ENCODE measurements at places on chromosomes 12 and 14.

GRCh38 chr12:132075026-132075713 is 68.9 kb downstream of the DDX51 start:
- no peak for DNase-seq

DNA sequence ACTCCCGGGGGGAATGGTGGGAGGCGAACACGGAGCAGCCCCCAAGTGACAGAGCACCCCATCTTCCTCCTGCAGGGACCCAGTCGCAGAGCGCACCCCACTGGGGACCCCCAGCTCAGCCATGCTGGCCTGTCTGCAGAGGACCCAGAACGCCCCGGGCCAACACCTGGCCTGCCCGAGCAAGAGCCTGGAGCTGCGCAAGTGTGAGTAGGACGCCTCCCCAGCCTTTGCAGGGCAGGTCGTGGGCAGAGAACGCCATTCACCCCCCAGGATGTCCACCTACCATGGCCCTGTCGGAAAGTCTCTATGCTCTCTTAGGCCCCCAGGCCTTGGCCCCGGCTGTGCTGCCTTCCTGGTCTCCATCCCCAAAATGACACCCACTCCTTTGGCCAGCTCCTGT is 30.4 kb downstream of the FAM222A start:
- no peak for DNase-seq

DNA sequence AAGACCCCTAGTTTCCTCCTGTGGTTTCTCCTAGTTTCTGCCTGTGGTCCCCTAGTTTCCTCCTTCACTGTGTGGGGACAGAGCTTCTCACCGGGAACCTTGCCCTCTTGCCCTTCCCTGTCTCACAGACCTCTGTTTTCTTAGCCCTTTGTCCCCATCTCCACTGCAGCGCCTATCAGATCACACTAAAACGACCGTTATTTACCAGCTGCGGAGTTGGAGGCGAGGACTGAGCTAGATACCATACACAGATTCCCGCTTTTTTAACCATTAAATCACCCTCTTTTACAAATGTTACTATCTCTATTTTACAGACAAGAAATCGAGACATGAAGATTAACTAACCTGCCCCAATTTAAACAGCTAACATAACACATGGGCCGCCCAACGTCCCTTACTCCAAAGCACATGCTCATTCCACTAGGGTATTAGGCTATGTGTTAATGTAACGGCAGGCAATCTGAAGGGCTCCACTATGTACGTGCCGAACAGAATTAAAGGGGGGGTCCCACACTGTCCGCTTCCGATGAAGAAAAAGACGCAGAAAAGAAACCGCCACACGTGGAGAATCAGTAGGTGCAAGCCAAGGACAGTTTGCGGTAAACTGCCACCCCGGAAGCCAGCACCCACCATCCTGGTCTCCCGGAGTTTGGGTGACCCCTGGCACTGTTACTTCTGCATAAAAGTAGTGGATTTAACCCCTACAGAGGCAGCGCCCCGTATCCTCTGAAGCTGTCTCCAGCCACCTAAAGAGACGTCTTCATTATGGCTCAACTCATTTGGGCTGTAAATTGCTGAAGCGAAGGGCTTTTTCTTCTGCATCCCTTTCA is 1.9 kb upstream of the FKBP4 start:
- no peak for DNase-seq

GRCh38 chr12:116556964-116557698 is 2.0 kb upstream of the MAP1LC3B2 start:
- no peak for DNase-seq

DNA sequence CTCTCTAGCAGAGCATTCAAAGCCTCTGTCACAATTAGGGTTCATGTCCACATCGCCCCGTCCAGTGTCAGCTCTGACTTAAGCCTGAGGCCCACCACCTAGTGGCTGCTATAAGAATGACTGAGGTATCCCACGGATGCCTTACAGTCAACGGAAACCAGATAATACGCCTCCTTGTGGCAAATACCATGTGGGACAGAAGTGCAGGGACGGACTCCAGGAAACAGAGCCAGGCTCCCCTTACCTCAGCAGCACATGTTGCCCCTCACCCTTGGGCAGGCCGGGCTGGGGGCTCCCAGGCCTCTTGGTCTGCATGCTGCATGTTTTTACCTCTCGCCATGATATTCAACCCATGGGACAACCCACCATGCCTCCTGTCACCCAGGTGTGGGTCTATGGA is 86.3 kb downstream of the VWF start:
- DNase-seq, result peak; percentile 61

- no peak for DNase-seq
Observed at GRCh38 chr12:49340971-49341776, 4.2 kb upstream of the C1QL4 start.

DNA sequence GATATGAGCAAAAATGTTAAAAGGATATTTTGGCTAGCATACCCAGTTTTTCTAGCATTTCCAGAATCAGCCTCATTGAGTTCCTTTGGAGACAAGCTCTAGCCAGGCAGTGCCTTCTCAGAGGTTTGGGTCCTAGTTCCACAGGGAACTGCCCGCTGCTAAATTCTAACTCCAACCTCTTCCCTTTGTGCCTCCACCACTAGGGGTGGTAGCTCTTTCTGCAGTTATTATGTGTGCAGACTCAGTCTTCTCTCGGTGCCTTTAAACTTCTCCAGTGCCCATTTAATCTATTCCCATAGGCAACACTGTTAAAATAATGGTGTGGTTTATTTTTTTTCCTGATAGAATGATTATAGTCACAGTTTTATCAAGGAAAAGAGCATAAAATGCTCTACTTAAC is 21.5 kb upstream of the SLC25A3 start:
- DNase-seq, result no peak

GRCh38 chr12:108642899-108643654 is 9.4 kb upstream of the SELPLG start:
- no peak for DNase-seq

- DNase-seq, result no peak
Observed at GRCh38 chr12:79006306-79006705, 141.7 kb downstream of the SYT1 start.

GRCh38 chr12:132907216-132907615 is 19.8 kb upstream of the CHFR start:
- DNase-seq, result no peak

- peak; percentile 49 for DNase-seq
Observed at GRCh38 chr14:97379091-97379531, 581.9 kb downstream of the VRK1 start.

GRCh38 chr14:63290741-63291430 is 27.8 kb downstream of the GPHB5 start:
- no peak for DNase-seq

- DNase-seq, result no peak
Observed at GRCh38 chr14:66842911-66843512, 335.1 kb downstream of the GPHN start.

- no peak for DNase-seq
Observed at GRCh38 chr12:124170760-124171159, 124.1 kb upstream of the RFLNA start.

- DNase-seq, result no peak
Observed at GRCh38 chr12:95214466-95214865, 2.8 kb downstream of the FGD6 start.

DNA sequence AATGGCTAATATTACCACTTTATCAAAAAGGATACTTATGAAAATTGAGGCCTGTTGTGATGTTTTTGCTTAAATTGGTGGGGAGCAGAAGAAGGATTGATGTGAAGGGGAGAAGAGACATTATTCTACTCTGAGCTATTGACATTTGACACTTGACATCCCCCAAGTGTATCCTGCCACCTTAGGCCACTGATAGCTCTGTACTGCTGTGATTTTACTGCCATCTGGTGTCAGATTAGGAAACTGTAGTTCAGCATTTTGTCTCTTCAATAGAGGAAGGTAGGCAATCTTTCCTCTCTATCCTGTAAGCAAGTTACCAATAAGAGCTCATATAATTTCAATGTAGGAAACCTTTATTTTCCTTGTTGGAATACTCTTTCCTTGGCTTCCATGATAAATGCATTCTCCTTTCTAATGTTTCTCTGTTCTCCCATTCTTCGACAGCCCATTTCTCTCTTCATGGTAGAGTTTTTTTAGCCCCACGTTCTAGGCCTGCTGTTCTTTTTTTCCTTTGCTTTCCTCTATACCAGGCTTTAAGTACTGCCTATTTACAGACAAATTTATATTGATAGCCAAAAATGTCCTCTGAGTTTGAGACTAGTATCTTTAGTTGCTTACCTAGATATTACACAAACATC is 46.3 kb downstream of the PPHLN1 start:
- peak; percentile 36 for DNase-seq

DNA sequence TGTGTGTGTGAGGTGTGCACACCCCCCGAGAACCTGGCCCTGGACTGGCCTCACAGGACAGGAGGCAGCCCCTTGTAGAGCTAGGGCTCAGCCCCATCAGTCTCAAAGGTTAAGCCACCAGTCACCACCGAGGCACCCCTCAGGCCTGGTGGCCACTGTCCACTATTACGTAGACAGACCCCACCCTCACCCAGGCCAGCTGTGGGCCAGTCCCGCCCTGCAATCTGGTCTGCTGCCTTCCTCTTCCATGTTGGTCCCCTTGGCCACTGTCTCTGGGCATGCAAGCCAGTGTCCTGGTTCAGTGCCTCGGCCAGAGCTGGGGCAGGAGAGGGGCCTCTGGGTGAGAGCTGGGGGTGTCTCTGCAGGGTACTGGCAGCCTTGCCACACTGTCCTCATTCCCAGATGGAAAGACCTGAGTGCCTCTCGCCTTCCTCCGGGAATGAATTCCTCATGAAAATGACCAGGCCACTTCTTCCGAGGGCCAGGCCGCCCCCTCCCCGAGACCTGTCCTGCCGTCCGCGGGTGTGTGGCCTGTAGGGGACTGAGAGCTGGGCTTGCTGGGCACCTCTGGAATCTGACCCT is 897 bp upstream of the TEX22 start:
- no peak for DNase-seq

GRCh38 chr12:106135781-106136180 is 3.0 kb downstream of the NUAK1 start:
- no peak for DNase-seq

DNA sequence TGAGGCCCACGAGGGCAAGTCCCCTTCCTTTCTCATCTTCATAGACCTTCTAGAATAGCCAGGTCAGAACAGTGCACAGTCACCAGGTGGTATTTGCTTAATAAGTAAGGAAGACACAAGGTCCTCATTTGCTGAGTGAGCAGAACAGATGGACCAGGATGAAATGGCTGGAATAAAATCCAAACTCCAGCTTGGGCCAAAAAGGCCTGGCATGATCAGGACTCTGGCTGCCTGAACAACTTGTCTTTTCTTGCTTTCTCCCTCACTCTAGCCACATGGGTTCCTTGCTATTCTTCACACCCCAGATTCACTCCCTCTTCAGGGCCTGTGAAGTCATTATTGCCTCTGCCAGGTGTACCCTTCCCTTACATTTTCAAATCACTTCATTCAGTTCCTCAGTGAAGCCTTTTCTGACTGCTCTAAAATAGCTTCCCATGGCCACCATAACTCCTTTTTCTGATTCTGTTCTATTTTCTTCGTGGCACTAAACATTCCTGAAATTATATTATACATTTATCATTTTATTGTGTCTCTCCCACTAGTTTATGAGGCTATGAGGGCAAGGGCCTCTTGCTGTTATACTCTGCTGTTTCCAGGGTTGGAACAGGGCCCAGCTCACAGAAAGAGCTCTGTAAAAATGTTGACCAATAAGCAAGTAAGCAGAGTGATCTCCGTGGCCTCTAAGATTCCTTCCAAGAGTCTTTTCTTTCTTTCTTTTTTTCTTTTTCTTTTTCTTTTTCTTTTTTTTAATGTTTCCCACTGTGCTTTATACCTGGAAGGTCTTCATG is 150.8 kb downstream of the TTC8 start:
- no peak for DNase-seq

GRCh38 chr14:23114669-23115038 is 4.4 kb downstream of the CEBPE start:
- DNase-seq, result no peak

GRCh38 chr12:14373217-14373616 is 7.7 kb downstream of the ATF7IP start:
- no peak for DNase-seq

GRCh38 chr14:58430156-58430555 is 2.6 kb downstream of the KIAA0586 start:
- DNase-seq, result peak; percentile 37

DNA sequence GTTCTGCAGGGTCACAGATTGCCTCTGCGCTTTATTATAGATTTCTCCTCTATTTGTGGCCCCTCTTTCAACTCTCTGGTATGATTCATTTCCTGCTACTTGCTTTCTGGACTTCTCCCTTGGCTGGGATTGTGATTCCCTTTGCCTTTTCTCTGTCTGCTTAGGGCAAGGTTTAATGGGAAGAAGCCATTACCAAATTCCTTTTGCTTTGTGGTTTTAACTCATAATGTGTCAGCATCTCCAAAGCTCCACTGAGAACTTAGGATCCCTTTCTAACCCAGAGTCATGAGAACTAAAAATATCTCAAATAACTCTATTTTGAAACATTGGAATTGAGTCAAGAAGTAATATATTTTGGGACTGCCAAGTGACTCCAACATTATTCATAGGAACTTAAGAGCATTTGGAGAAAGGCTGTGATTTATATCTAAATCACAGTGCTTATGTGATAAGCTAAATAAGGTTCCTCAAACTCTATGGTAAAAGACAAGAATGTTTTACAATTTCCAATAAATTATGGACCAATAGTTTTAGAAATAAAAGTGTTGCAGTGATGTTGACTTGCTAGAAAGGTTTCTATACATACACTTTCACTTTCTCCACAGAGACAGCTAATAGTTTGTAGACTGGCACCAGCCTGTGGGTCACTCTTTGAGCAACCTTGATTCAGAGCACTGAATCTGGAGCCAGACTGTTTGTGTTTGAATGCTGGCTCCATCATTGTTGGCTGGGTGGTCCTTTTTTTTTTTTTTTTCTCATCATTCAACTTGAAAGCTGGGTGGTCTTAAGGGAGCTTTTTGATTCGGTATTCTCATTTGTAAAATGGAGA is 93.9 kb downstream of the DACT1 start:
- DNase-seq, result no peak

DNA sequence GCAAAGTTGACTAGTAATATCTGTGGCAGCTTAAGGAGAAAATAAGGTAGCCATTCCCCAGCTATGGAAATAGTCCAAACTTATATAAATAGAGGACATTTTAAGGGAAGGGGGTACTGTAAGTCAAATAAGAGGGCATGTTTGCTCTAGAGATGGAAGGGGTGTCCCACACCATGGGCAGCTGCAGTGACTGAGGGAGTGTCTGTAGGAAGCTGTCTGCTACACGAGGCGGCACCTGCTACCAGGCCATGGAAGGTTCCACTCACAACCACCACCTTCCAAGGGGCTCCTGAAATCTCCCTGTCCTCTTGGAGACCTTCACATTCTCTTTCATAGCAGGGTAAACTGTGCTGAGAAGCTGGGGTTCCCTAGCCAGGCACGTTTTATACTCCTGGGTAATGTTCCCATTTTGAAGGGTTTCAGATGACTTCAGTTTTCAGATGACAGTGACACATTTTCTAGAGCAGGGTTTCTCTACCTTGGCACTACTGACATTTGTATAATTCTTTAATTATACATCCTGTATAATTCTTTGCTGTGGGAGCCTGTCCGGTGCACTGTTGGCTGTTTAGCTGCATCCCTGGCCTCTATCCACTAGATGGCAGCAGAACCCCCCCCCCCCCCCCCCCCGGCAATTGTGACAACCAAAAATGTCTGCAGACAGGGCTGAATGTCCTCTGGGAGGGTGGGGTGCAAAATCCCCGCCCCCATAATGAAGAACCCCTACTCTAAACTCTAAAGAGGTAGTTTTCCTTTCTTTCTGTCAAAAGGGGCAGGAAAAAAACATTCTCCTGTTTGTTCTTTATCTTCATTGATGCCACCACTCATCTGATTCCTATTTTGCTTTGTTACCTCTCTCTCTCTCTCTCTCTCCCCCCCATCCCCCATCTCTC is 11.6 kb upstream of the SMCO2 start:
- peak; percentile 20 for DNase-seq
